Stomach (tissue), 19 donors: ENCODE measurements at places on chromosomes 5 and 9.

GRCh38 chr5:151180291-151180690 lies 22.7 kb upstream of the ANXA6 start:
- peaks cover 41% of the 10 kb centered on the region for H3K36me3 ChIP-seq
- no peaks in the 10 kb centered on the region for H3K27me3 ChIP-seq
- no peak overlapping the region for H3K27ac ChIP-seq
- H3K4me3 ChIP-seq = no peak overlapping the region
- DNase-seq = no peak

GRCh38 chr9:109767404-109767803 lies 12.6 kb upstream of the PALM2AKAP2 start:
- no peaks in the 10 kb centered on the region for H3K36me3 ChIP-seq
- DNase-seq = no peak
- peaks cover 6% of the 10 kb centered on the region for H3K27me3 ChIP-seq
- no peak overlapping the region for H3K27ac ChIP-seq
- peaks cover 14% of the 10 kb centered on the region for H3K4me1 ChIP-seq

DNA sequence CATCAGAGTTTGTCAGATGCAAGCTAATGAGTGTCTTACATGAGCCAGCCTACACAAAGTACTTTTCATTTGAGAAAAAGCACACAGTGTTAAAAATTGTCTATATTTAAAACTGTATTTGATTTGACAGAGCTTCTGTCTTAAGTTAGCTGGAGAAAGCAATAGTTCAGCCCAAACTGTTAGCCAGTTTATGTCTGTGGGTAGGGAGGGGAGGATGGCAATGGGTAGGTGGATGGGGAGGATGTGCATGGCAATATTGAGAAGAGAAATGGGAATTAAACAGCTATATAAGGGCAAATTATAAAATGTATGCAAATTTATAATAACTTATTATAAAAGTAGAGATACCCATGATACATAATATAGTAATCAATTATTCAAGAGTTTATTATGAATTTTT lies 31.3 kb downstream of the CDH9 start:
- no peaks in the 10 kb centered on the region for H3K4me1 ChIP-seq
- H3K27me3 ChIP-seq = no peaks in the 10 kb centered on the region
- H3K27ac ChIP-seq = no peak overlapping the region
- no peak overlapping the region for H3K4me3 ChIP-seq

DNA sequence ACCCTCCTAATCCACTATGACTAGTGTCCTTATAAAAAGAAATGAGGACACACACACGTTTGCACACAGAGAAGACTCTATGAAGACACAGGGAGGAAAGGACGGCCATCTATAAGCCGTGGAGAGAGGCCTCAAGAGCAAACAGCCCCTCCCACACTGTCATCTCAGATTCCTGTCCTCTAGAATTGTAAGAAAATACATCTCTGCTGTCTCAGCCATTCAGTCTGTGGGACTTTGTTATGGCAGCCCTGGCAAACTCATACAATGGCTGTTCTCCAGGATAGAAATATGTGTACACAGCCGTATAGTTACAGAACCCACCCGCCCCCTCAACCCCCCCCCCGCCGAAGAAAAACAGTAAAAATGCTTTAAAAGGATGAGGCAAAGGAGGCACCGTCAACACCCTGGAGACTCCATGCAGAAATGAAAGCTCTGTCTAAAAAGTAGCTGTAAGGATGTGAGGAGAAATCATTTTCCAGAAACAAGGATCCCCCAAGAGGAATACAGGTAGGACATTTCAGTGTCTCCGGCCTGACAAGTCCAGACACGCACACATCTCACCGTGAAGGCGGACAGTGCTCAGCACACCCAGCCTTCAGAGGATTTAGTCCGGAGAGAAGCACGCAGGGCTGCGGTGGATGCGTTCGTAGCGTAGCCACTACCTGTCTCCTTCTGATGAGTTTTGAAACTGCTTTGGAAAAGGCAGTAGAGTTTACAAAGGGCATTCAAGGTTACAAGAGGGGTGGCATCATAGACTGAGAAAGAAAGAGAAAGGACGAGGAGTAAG lies 110.8 kb upstream of the ERCC6L2 start:
- no peaks in the 10 kb centered on the region for H3K36me3 ChIP-seq
- no peaks in the 10 kb centered on the region for H3K4me1 ChIP-seq
- H3K4me3 ChIP-seq = no peak overlapping the region
- H3K27ac ChIP-seq = peak overlapping the region; percentile 50

- no peaks in the 10 kb centered on the region for H3K27me3 ChIP-seq
- H3K4me3 ChIP-seq = no peak overlapping the region
- no peak overlapping the region for H3K27ac ChIP-seq
- H3K36me3 ChIP-seq = no peaks in the 10 kb centered on the region
- DNase-seq = no peak
Observed at GRCh38 chr5:81717860-81718259, 33.0 kb downstream of the SSBP2 start.

- no peak for DNase-seq
- H3K4me3 ChIP-seq = no peak overlapping the region
- H3K4me1 ChIP-seq = no peaks in the 10 kb centered on the region
- H3K27ac ChIP-seq = no peak overlapping the region
- no peaks in the 10 kb centered on the region for H3K36me3 ChIP-seq
- H3K27me3 ChIP-seq = no peaks in the 10 kb centered on the region
Observed at GRCh38 chr9:18493451-18493993, 19.6 kb downstream of the ADAMTSL1 start.

DNA sequence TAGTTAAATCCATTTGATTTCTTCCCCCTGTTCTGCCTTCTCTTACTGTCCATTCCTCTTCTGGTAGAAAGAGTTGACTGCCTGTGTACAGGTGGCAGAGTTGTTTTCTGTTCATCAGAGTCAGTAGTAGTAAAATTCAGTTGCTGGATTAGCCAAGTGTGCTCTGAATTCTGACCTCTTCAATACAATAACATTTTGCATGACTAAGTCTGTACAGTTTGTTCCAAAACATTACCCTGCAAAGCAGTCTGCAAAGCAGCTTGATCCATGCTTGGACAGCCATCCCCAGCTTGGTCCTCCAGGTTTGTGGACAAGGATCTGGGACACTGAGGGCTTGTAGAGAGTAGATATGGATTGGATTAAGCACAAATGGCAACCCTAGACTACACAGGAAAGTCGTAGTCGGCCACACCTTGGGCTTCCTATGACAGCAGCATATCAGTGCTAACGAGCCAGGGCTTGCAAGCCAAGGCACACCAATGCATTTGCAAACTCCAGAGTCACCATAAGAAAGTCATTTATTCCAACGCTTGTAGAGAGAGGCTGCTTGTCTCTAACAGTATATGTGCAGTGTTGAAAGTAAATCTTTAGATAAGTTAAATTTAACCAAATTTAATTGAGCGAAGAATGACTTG lies 25.2 kb downstream of the IL12B start:
- H3K4me1 ChIP-seq = no peaks in the 10 kb centered on the region
- peaks cover 6% of the 10 kb centered on the region for H3K27me3 ChIP-seq
- no peaks in the 10 kb centered on the region for H3K36me3 ChIP-seq
- no peak overlapping the region for H3K27ac ChIP-seq
- no peak overlapping the region for H3K4me3 ChIP-seq
- no peak for DNase-seq

DNA sequence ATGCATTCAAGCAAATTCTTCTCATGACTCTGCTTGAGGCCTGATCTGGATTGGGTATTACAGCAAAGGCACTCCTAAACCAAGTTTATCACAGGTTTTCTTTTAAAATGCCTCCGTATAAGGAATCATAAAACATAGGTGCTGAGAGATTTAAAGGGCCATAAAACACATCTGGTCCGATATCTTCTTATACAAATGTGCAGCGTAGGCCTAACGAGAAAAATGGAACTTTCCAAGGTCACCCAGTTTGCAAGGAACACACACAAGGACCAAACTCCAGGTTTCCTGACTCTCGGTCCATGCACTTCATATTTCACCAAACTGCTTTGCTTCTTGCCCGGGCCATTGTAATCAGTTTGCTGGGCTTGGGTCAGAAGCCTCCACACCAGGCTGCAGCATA lies 22.1 kb downstream of the SH3RF2 start:
- H3K27ac ChIP-seq = no peak overlapping the region
- H3K4me3 ChIP-seq = no peak overlapping the region
- DNase-seq = no peak
- H3K27me3 ChIP-seq = no peaks in the 10 kb centered on the region

DNA sequence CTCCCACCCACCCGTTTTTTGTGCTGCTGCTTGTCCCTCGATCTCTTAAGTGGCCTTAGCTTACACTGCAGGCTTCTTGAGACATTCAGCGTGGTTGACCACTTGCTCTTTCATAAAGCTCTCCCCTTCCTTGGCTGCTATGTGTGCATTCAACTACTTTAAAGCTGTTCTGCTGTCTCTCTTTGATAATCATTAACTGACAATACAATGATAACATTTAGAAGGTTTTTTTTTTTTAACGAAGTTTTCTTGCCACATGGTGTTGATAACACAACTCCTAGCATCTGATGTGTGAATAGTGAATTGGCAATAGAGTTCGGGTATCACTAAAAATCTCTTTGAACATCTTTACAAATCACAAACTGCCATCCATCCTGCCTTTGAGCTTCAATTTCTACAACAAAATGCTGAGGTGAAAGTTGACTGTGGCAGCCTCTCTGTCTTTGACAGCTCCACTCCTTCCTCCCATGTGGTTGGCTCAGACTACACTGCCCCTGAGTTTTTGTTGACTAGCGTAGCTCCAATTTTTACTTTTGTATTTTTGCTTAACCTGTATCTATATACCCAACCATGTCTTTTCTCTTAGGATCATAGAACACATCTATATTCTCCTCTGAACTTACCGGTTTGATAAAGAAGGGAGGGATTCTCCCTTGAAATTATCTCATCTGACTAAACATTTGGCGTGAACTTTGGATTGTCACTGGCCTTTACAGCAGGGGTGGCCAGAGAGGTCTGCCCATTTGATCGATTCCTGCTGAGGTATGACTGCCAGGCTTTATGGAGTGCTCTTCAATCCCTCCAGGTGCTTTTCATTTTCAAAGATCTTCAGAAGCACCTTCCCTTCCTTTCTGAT lies 409.4 kb upstream of the CD180 start:
- H3K27ac ChIP-seq = no peak overlapping the region
- no peak for DNase-seq
- H3K4me3 ChIP-seq = no peak overlapping the region
- no peaks in the 10 kb centered on the region for H3K27me3 ChIP-seq
- H3K36me3 ChIP-seq = no peaks in the 10 kb centered on the region
- H3K4me1 ChIP-seq = no peaks in the 10 kb centered on the region

- H3K27ac ChIP-seq = peak overlapping the region; percentile 94
- peak; percentile 89 for DNase-seq
- peaks cover 4% of the 10 kb centered on the region for H3K27me3 ChIP-seq
- peaks cover 32% of the 10 kb centered on the region for H3K4me1 ChIP-seq
- peak overlapping the region; percentile 72 for H3K4me3 ChIP-seq
Observed at GRCh38 chr5:56480705-56481427, 247.7 kb upstream of the ANKRD55 start.

- H3K27ac ChIP-seq = no peak overlapping the region
- no peak for DNase-seq
- no peak overlapping the region for H3K4me3 ChIP-seq
- H3K36me3 ChIP-seq = peaks cover 33% of the 10 kb centered on the region
- H3K27me3 ChIP-seq = no peaks in the 10 kb centered on the region
Observed at GRCh38 chr9:33992632-33993031, 56.1 kb downstream of the UBAP2 start.
